ENCODE measurements at places on chromosomes 2 and 18.

DNA sequence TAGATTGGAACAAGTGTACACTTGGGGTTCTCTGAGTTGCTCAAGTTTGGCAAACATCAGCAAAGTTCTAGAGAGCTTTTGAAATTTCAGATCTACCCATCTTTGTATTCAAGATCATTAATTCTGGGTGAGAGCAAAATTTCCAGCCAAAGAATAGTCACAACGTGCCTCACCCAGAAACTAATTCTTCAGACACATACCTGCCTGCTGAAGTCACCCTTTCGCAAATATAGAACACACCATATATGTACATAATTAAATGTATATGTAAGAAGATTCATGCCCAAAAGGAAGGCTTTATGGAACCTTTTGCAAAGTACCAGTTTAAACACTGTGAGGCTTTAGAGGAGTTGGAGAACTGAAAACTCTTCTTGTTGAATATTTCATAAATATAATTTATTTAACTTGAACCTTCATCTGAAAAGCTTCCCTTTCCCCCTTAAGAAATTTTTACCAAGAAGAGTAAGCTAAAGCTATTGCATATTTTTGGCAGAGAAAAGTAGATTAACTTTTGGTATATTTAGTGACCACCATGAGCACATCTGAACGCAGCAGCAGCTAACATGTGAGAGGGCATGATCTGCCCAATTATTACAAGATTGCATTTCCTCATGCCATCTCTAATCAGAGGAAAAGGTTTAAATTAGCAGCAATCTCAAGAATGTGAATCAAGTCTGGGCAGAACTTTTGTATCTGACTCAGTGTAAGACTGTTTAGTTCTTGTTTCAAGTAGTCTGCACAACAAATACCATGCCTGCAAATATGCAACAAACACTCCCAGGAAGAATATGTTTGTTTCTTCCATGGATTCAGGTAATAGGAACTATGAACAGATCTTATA lies 8.2 kb downstream of the RND3 start:
- no peak for DNase-seq

- peak; percentile 59 for DNase-seq
Observed at GRCh38 chr2:127226520-127227263, 6.6 kb upstream of the CYP27C1 start.

GRCh38 chr2:28670856-28671255 lies 80.8 kb upstream of the PPP1CB start:
- DNase-seq = no peak

DNA sequence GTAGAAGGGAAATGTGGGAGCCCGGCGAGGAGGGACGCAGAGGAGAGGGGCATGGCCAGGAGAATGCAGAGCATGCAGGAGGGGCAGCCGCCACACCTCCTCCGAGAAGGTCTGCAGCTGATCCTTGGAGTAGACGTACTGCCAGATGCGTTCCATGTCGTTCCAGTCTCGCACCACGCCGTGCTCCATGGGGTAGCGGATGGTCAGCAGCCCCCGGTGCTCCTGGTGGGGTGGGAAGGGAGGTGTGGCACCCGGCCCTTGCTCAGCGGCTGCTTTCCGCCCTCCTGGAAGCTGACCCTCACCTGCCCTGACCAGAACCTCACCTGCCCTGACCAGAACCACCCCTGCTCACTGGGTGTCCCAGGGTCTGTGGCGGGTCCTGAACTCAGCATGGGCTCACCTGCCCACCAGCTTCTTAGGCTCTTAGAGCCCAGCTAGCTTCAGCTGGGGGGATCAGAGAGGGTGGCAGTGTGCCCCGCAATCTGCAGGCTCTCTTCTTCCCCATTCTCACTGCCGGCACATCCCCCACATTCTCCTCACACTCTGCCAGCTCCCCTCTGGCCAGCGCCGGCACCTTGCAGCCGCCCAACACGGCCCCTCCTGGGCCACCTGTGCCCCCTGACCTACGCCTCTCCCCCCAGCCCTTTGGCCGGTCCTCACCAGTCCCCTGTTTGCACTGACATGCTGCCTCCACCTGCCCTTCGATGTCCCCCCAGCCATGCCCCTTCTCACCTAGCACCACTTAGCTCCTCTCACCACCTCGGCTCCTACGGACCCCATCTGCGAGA lies 4.4 kb downstream of the ACTR1B start:
- DNase-seq = no peak

- DNase-seq = no peak
Observed at GRCh38 chr2:37676274-37676673, 4.8 kb upstream of the CDC42EP3 start.

- no peak for DNase-seq
Observed at GRCh38 chr2:186882511-186883071, 33.6 kb upstream of the ZSWIM2 start.

- no peak for DNase-seq
Observed at GRCh38 chr2:222693837-222694236, 22.4 kb downstream of the MOGAT1 start.

- no peak for DNase-seq
Observed at GRCh38 chr2:175158894-175159293, 9.1 kb downstream of the ATF2 start.

DNA sequence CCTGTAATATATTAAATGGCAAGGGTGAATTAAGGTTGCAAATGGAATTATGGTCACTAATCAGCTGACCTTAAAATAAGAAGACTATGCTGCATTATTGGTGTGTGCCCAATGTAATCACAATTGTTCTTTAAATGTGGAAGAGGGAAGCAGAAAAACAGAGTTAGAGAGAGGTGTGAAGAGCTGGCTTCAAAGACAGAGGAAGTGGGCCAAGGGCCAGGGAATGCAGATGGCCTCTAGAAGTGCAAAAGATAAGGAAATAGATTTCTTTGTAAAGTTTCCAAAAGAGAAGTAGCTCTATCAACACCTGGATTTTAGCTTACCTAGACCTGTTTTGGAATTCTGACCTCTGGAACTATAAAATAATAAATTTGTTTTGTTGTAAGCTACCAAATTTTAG lies 276.0 kb downstream of the LRRTM1 start:
- DNase-seq = no peak

Measured in activated naive CD4-positive, alpha-beta T cell treated with Interleukin-2 at 50 U/mL for 16 hours (primary cell).